ENCODE measurements at places on chromosomes 16 and 17. TPM values are rescaled to one million over a fixed set of nuclear protein-coding genes. Genes with fewer than 3 reads are reported as not detected.

Gene ZG16
- not detected for total RNA-seq

Gene CCL2
- 167 TPM for total RNA-seq

Gene CISD3
- total RNA-seq = 5.5 TPM

Gene LIMD2
- total RNA-seq = 23.7 TPM

Gene CD19
- not detected for total RNA-seq

Gene MAP2K3
- total RNA-seq = 19.6 TPM

Gene TOP3A
- 29.0 TPM for total RNA-seq

Gene CCDC144A
- 1.3 TPM for total RNA-seq

Gene TEX19
- total RNA-seq = not detected

Gene PPP1R27
- not detected for total RNA-seq

Gene JUP
- 23.7 TPM for total RNA-seq

Gene CCL1
- not detected for total RNA-seq

Gene GAS7
- 25.6 TPM for total RNA-seq
